ENCODE measurements at places on chromosomes 6 and 20.

- DNase-seq: no peak
Measured at GRCh38 chr6:1388630-1389368, 577 bp upstream of the FOXF2 start.

- DNase-seq: no peak
Measured at GRCh38 chr6:86016567-86016966, 373.9 kb upstream of the SYNCRIP start.

DNA sequence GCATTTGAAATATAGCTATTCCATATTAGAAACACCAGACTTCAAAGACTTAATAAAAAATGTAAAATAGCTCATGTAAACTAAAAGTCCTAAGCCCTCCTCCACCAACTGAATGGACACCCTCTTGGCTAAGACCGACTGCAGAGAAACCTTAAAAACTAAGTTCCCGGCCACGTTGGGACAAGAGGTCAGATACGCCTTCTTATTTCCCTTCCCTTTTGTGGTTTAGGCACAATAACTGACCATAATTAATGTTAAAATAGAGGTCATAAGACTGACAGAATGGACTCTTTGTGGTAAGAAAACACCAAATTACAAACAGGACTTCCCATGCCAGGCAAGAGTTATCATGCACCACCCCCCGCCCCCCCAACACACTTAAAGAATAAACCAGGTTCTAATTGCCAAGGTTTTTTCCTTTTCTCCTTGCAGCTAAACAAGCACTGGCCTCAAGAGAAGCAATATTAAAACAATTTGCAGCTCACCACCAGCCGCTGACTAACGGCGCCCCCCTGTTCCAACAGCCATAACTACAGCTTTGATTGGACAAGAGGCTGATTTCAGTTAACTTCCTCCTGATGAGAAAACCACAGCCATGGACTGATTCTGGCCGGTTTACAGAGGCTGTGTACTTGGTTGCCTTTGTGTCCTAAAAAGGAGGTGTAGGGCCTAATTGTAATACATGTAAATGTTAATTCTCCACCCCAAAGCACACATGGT is 10.7 kb upstream of the LAMP5 start:
- DNase-seq: no peak

GRCh38 chr20:31967830-31968249 is at the start of gene XKR7:
Gene XKR7 (plus strand): TSS chr20:31968151. CDS start chr20:31968176, 25 bp downstream.
- DNase-seq: peak; percentile 3

DNA sequence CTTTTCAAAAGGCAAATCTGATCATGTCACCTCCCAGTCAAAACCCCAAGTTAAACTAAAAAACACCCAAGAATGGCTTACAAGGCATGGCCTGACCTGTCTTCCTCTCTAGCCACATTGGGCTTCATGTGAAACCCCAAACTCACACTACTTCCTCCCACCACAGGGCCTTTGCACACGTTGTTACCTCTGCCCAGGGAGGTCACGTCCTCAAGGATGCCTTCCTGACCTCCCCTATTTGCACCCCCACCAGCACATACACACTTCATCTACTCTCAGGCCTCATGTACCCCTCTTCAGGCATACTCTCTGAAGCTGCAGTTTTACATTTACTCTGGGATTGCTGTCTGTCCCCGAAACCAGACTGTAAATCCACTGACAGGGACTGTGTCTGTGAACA is 6.1 kb downstream of the EZR start:
- no peak for DNase-seq

DNA sequence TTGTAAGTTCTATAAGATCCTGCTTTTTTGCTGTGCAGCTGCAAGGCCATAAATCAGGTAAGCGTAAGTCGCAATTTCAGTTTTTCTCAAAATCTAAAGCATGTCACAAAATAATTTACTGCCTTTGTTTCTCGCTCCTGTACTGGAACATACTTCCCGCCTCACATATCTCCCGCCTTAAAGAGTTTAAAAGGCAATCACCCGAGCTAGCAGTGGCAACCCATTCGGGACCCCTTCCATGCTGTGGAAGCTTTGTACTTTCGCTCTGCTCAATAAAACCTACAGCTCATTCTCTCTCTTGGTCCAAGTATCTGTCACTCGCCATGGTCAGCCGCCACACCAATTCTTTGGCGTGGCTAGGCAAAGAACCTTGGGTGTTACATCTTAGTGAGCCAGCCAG is 34.0 kb downstream of the CEP85L start:
- no peak for DNase-seq

DNA sequence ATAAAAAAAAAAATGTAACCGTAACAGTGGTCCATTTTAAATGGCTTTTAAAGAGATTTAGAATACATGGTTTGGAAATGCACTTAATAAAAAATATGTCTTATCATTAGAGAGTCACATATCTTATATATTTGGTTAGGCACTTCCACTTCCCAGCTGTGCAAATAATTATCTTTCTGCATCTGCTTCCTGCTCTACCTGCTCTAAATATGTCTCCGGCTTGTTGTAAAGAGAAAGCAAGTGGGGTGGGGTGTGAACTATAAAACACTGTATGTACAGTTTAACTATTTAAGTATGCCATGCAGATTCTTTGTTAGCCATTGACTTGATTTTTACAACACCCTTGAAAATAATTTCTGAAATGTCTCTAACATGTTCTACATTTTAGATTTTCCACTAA is 106.3 kb downstream of the NKAIN2 start:
- no peak for DNase-seq

DNA sequence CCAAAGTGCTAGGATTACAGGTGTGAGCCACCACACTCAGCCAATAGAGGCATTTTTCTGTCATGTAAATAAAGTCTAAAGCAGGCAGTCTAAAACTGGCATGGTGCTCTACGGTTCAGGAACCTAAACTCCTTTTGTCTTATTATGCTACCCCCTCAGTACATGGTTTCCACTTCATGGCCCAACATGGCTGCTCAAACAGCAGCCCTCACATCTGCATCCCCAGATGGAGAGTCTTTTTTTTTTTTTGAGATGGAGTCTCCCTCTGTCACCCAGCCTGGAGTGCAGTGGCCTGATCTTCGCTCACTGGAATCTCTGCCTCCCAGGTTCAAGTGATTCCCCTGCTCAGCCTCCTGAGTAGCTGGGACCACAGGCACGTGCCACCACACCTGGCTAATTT is 38.3 kb downstream of the SLC52A3 start:
- DNase-seq: no peak

DNA sequence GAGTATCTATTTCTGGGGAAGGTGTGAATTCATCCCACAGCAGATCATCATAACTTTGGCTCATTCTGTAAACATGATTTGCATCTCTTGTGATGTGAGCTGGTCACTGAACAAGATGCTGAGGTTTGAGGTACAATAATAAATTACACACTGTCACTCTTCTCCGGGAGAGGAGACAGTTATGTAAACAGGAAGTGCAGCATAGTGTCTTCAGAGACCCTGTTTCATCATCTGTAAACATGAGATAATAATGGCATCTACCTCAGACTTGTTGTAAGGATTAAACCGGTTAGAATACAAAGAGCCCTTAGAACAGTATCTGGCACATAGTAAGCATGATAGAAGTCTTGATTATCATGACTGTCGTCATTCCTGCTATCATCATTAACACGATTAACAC is 125.2 kb downstream of the TBC1D7 start:
- DNase-seq: no peak

DNA sequence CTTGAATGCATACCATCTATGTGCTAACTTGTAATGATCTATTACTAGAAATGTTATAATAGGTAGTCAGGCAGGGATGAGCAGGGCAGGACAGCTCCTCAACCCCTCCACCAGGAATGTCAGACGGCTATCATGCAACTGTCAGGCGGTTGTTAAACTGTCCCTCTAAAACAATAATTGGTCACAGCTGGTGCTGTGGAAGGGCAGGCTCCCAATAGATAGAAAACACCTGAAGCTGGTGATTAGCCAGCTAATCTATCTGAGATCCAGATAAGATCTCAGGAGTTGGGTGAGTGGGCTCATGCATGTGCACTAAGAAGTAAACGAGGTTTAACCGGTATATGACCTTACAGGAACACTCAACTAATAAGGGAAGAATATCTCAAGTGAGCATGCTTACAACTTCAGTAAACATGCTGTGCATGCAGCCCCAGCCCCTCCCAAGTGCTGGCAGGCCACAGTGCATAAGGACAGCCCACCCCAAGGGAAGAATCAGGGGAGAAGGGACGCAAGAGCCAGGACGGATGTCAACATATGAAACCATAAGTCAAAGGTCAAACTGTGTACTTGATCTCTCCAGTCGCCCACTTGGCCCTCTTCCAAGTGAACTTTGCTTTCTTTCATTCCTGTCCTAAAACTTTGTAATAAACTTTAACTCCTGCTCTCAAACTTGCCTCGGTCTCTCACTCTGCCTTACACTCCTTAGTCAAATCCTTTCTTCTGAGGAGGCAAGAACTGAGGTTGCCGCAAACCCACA is 566.2 kb upstream of the NRSN1 start:
- no peak for DNase-seq

DNA sequence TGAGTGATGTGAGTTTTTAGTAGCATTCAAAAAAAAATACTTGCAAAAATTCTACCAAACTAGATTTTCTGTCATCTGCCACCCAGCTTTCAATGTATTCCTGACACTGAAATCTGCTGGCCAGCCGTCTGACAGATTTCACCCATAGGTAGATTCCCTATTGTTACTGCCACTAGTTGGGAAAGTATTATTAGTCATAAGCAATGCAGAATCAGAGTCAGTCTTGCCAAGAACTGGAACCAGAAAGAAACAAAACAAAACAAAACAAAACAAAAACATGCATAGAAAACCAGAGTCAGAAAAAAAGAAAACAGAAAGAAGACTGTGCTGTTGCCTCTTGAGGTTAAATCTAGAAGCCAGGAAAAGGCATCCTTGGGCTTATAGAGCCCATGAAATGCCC is 293.1 kb upstream of the KCNQ5 start:
- no peak for DNase-seq

GRCh38 chr20:52936351-52937340 is 35.5 kb upstream of the TSHZ2 start:
- DNase-seq: no peak

DNA sequence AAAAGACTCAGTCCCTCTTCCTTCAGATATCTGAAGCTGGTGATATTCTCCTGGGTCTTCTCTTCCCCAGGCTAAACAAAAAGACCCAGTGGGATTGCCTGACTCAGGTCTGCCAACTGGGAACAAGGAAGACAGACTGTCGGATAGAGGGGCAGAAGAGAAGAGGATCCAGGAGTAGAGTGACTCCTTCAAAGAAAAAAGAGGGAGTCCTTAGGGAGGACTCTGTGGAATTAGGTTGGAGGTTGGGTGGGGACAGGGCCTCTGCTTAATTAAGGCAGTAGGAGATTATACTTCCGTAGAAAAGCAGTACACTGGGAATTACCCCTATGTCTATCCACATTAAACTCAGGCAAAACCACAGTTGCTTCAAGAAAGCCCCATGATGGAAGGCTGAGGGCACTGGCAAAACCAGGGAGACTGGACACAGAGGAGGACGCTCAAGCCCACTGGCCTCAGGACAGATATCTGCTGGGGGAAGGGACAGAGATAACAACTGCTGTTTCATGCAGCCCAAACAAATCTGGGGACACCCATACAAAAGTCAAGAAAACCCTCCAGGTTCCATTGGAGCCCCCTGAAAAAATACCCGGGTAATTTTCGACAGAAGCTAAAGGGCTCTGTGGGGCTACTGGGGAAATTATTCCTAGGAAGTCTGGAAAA is 5.7 kb downstream of the BCL2L1 start:
- no peak for DNase-seq

- no peak for DNase-seq
Measured at GRCh38 chr20:39605908-39606307, 643.8 kb downstream of the DHX35 start.

- no peak for DNase-seq
Measured at GRCh38 chr20:63017076-63017825, 10.5 kb upstream of the BHLHE23 start.

- DNase-seq: no peak
Measured at GRCh38 chr6:5287966-5288297, 26.6 kb downstream of the FARS2 start.

DNA sequence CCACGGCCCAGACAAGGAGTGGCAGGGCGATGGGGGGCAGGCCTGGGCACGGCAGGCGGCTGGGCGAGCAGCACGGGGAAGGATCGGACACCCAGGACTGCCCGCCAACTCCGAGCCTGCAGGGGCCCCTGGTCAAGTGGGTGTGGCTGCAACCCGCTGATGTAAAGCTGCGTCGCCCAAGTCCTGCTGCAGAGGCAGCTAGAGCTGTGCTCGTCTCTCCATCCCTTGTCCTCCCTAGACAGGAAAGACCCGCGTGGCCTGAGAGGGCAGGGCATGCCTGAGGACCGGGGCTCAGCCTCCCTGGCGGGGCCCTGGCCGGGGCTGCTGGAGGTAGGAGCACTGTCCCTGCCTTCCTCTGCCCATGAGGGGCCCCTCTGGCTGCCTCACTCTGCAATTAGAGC is 281.2 kb downstream of the CDH4 start:
- DNase-seq: no peak

DNA sequence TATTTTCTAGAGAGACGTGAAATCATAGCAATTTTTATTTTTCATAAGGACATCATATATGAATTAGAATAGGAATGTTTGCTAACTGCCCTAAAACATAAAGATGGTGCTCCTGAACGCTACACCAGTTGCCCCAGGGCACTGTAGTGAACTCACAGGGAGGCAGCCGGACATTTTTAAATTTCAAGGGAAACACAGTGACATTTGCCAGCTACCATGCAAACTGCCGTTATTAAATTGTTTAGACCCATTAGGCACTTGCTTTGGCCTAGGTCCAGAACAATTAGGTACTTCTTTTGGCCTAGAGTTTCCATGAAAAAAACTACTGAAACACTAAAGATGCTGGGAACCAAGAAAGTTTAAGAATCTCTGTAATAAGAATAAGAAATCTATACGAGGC is 24.9 kb upstream of the CFAP206 start:
- no peak for DNase-seq

DNA sequence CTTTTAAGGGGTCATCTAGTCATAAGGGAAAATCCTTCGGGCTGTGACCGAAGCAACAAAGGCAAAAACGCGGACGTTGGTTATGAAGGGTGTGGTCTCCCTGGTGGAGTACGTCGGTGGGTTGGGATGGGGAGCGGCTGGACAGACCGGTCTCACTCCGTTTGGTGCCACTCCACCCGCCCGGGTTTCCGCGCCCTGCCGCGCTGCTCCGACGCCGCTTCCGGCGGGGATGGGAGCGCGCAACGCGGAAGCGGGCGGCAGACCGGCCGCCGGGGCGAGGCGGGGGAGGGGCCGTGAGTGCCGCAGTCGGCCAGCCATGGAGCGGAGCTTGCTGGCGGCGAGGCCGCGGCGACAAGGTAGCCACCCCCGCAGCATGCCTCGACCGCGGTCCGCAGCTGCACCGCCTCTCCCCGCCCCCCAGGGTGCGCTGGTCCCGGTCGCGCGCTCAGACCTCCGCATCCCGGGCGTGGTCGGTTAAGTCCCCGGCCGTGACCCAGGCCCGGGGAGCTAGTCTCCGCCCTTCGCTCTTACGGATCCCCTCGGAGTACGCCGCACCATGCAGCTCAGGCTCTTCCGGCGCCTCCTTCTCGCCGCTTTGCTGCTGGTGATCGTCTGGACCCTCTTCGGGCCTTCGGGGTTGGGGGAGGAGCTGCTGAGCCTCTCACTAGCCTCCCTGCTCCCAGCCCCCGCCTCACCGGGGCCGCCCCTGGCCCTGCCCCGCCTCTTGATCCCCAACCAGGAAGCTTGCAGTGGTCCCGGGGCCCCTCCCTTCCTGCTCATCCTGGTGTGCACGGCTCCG is at the start of gene B3GALT4:
Gene B3GALT4 (plus strand): TSS at position 260 of the 799 bp plus-strand sequence. CDS start 297 bp downstream, at position 557.
- DNase-seq: peak; percentile 59

- no peak for DNase-seq
Measured at GRCh38 chr6:147614501-147614900, 106.0 kb downstream of the SAMD5 start.

Data from stimulated activated CD8-positive, alpha-beta memory T cell treated with anti-CD3 and anti-CD28 coated beads, Interleukin-12 subunit alpha, Interleukin-12 subunit beta, amount 100 ng/mL, for 4 hours (primary cell).